ENCODE measurements at places on chromosomes 12 and 14.

DNA sequence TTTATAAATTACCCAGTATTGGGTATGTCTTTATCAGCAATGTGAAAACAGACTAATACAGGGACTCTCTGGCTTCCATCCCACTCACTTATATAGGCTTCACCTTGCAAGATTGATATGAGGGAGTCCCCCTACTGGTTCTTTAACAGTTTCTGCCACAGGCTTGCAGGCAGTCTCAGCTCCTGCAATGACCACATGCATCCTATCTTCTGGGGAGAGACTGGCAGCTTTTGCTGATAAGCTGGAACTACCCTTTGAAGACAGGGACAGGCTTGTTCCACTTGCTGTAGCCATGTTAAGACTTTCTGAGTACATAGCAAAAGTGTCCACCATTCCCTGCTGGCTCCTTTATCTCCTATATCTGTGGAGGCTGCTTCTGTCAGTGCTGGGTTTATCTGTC, 531.7 kb upstream of the FLRT2 start:
- no peak for DNase-seq

DNA sequence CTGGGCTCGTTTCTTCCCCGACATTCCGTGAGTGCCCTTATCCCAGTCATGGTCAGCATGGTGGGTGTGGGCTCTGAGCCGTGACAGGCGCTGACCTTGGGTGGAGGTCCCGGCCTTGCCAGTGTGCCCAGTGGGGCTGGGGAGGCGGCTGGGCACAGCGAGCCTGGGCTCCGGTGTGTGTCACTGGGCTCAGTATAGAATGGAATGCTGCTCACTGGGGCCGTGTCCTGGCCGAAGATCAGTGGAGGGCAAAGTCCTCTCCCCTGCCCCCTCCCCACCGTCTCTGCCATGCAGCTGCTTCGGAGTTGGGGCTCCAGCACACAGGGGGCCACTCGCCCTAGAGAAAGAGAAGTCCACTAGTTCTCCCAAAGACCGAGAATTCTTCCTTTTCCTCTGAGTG, 164.4 kb downstream of the TSPAN9 start:
- no peak for DNase-seq

DNA sequence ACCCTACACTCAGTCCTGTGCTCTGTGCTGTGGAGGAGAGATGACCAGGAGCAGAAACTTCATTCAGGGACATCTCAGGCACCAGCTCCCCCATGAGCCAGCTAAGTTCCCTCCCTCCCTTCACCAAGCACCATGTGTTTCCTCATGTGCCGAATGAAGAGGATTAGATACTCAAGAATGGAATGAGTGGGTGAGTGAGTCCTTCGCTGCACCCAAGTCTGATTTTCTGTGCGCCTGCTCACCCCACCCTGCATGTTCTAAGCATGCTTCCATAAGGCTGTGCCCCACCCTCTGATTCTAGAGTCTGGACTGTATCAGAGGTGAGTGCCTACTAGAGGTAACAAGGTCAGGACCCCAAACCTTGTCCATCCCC, 12.1 kb downstream of the SERPINA5 start:
- no peak for DNase-seq

DNA sequence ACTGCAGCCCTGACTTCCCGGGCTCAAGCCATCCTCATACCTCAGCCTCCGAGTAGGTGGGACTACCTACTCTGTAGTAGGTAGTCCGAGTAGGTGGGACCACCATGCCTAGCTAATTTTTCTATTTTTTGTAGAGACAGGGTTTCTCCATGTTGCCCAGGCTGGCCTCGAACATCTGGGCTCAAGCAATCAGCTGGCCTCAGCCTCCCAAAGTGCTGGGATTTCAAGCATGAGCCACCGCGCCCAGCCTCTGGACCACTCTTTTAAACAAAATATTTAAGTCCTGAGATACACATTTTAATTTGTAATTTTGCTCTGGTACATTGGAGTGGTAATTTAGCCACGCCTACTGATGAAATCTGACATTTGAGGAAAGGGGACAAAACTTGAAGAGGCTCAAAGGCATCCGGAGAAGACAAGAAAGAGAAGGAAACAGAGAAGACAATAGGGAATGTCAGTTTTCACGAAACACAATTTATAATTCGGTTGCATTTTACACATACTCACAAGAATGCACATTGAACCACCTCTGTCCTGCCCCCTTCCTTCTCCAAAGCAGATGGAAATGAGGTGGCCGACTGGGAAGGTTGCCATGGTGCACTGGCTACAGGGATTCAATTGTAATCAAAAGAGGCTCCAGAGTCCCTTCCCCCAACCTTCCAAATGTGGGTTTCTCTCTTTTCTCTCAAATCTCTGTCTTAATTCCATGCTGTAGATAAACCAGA, 9.7 kb upstream of the TUBA1A start:
- DNase-seq = no peak

DNA sequence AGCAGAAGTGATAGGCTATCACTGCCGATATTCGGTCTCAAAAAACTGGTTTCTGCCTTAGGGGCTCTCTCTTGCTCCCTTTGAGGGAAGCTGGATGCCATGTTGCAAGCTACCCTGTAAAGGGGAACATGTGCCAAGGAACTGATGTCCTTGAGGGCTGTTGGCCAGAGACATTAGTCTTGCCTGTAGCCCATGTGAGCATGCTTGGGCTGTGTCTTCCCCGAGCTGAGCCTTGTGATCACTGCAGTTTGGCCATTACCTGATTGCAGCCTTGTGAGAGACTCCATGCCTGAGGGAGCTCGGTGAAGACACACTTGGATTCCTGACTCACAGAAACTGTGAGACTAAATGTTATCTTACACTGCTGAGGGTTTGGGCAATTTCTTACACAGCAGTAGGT, 18.8 kb downstream of the RTRAF start:
- no peak for DNase-seq

GRCh38 chr14:34203251-34203722, 252.4 kb upstream of the EGLN3 start:
- no peak for DNase-seq

- no peak for DNase-seq
Measured at GRCh38 chr12:47249719-47250357, 170.1 kb upstream of the AMIGO2 start.

- DNase-seq = no peak
Measured at GRCh38 chr12:57370072-57370471, 60.8 kb downstream of the R3HDM2 start.

DNA sequence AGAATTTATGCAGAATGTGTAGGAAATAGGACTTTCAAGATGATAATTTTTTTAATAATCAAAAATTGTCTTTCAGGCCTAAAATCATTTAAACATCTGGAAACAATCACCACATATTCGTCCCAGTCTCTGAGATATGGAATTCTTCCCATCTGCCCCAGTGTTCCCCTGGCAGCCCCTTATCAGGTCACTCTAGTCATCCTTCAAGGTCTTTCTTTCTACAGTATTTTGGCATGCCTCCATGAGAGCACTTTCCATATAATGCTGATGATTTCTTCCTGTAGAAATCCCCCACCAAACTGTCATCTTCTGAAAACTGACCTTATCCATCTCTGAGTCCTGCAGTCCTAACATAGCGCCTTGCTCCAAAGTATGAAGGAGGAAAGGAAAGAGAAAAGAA, 422.1 kb downstream of the RPS29 start:
- no peak for DNase-seq

DNA sequence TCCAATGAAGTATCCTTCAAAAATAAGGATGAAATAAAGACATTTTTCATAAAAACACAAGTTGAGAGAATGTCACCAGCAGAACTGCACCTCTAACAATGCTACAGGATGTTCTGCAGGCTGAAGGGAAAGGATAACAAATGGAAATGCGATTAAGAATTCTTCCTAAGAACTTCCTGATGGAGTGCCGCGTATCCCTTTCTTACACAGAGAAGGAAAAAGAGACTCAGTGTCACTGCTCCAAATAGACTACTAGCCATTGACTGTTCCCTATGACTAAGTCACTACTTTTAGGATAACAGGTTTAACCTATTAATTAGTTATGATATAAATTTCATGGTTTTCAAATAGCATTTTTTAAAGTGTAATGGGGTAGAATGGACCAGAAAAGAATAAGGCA, 3.2 kb downstream of the ANO2 start:
- DNase-seq = no peak

DNA sequence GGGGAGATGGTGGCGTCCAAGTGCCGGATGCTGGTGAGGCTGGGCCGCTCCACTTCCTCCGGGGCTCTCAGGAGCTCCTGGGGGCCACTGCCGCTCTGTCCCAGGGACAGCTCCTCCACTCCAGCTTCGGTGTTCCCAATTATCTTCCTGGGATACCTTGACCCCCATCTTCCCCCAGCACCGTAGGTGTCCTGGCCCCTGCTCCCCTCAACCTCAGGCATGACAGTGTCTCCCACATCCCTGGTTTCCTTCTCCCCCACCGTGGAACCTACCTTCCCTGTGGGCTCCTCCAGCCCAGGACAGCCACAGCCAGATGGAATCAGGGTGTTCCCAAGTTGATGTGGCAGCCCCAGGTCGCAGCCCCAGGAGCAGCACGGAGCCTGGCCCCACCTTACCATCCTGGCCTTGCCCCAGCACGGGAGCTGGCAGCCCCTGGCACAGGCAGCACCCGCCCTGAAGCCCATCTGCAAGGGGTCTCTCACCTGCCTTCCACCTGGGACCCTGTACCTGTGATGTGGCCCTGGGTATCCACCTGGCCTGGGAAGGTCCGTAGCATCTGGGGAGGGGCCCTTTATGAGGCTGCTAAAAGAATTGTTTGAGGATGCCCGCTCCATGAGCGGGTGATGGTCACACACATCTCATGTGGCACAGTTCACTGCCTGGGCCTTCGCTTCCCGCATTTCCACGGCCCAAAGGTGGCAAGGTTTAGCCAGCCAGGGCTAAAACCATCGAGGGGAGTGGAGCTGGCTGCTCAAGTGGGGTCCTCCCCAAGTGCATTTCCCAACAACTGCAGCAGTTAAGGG, 4.1 kb downstream of the TMEM121 start:
- no peak for DNase-seq

GRCh38 chr12:103279444-103279843, 216.3 kb downstream of the C12orf42 start:
- DNase-seq = no peak

DNA sequence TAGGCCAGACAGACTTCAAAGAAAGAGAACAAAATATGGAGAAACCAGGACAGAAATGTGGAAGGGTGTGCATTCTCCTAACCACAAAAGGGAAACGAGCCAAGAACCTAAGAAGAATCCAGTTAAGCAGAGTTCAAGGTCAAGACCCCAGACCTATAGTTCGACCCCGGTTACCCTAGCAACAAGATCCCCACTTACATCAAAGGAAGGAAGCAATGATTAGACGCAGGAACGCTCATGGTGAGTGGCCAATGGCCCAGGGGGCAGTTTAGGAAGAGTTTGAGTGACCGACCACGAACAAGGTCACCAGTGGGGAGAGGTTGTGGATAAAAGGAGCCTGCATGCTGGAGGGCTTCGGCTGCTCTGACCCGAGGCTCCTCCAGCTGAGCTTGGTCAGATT, 36.2 kb downstream of the OAS2 start:
- no peak for DNase-seq

DNA sequence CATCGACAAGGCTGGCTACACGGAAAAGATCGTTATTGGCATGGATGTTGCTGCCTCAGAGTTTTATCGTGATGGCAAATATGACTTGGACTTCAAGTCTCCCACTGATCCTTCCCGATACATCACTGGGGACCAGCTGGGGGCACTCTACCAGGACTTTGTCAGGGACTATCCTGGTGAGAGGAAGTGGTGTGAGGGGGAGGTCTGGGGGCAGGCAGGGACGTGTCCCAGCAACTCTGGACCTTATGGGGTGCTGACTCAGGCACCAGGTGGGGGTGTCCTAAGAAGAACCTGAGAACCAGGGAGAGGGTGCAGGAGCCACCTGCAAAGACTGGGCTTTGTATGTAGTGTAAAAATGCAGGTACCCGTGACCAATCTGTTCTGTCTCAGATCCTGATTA, 5.2 kb downstream of the ENO2 start:
- no peak for DNase-seq

GRCh38 chr12:51901881-51902280, 5.4 kb upstream of the ACVRL1 start:
- no peak for DNase-seq

- DNase-seq = no peak
Measured at GRCh38 chr14:59261334-59261733, 72.9 kb downstream of the DAAM1 start.

- no peak for DNase-seq
Measured at GRCh38 chr14:72732022-72732780, 161.7 kb downstream of the DPF3 start.

DNA sequence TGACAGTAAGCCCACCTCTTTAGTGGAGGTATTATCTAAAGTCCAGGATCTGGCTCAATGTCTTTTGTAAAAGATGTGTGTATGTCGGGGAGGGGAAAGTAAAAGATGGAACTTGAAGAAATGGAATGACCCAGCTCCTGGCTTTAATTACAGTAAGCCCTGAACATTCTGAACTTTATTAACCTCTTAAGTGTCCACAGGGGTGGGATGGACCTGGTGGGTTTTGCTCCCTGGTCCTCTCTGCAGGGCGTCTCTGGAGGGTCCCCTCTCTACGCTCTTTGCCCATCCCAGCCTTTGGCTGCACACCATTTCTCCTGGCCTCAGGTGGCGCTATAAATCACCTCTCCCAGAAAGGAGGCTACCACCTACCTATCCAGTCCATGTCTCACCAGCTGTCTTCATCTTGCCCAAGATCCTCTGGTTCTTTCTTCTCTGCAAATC, 3.7 kb upstream of the CISTR start:
- no peak for DNase-seq

DNA sequence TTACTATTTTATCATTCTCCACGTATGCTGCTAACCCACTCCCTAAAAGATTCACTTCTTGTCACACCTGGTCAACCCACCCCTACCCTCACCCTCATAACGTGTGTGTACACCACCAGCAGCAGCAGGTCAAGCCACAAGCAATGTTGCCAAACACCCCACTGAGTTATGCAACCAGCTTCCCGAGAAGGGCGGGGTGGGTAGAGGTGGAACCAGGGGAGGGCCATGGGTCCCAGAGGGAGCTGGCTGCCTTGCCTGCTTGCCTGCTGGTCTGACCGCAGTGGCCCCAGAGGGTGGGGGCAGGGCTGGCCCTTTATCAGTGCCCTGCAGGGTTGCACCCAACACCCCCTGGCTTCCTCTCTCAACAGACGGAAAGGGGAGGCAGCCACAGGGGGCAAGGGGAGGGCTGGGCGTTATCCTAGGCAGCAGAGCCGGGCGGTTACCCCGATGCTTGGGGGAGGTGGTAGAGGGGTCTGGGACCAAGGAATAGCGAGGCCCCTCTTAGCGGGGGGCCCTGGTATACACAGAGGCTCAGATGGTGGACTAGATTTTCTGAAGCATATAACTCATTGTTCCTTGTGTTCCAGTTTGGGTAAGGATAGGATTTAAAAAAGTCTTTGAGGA, 3.5 kb upstream of the NFE2 start:
- no peak for DNase-seq

- DNase-seq = no peak
Measured at GRCh38 chr12:127257366-127257935, 1009.5 kb upstream of the TMEM132C start.

All from stimulated activated CD4-positive, alpha-beta T cell treated with anti-CD3 and anti-CD28 coated beads, Interleukin-1b, Interleukin-23, amount 100 ng/mL, for 1 hour (primary cell).